CD4-positive, alpha-beta T cell (primary cell): ENCODE measurements at places on chromosomes 11 and 22.

GRCh38 chr11:82631722-82632630 is 101.7 kb downstream of the FAM181B start:
- DNase-seq, result no peak

- no peak for DNase-seq
Observed at GRCh38 chr11:86704710-86705109, 32.3 kb upstream of the ME3 start.

DNA sequence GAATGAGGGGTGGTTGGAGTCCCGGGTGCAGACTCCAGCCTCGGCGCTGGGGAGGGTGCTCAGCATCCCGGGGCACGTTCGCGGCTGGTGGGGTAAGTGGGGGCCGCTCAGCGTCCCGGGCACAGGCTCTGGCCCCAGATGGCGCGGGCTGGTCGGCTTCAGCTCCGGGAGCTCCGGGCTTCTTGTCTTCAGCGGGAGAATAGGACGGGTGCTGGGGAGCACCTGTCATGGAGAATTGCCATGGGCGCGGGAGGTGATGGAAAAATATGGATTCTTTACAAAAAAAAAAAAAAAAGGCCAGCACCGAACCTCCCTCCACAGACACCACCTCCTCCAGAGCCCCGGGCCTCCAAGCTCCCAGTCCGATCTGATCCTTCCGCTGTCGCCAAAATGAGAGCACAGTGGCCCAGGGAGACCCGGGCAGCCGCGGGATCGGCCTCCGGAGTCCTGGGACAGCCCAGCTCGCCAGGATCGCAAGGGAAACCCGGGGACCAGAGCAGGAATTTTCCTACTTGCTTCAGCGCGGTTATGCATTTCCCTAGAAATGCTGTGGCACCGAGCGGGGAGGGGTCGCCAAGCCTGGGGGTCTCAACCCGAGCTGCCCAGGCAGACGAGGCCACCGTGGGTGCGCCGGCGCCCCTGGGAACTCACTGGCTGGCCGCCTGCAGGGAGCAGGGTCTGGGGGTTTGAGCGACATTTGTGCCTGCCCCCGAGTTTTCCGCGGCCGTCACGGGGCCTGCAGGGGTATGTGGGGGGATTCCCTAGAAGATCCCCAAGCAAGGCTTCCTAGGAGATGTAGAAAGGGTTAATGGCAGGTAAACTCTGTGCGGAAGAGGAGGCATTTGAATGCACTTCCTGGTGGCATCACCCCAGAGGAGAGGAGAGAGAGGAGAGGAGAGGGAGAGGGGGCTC is 1336.9 kb downstream of the BRD1 start:
- no peak for DNase-seq

GRCh38 chr22:39094717-39095389 is 2.2 kb upstream of the APOBEC3H start:
- no peak for DNase-seq

- DNase-seq, result peak; percentile 47
Observed at GRCh38 chr22:43090130-43090789, 1.1 kb upstream of the TTLL1 start.

DNA sequence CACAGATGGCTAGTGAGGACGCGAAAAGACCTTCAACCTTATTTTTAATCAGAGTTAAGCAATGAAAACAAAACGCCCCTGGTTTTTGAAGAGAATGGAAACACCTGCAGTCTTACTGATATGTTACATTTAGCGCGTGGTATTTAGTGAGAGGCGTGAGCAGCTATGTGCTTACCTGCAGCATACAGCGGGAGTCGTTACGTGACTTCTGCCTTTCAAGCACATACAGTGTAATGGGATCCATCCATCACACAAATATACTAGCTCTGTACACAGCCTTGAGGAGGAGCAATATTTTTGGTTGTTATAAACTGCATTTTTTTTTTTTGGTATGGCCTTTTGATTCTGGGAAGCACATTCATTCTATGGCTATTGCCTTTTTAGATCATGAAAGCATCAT is 5.5 kb downstream of the KRTAP5-2 start:
- no peak for DNase-seq

DNA sequence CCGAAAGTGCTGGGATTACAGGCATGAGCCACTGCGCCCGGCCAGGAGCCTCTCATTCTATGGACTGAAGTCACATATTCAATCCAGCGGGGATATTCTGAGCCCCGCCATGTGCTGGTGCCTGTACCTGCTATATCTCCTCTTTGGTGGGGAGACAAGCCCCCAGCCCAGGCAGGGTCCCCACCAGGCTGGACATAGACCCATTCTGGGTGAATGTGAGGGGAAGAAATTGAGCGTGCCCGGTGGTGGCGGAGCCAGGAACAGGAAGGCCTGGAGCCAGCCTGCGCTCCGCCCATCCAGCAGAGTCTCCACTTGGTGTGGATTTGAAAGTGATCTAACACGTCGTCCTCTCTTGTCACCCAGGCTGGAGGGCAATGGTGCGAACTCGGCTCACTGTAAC is 38.0 kb upstream of the CSNK1E start:
- DNase-seq, result no peak

- DNase-seq, result no peak
Observed at GRCh38 chr11:63858628-63859550, 20.0 kb downstream of the MARK2 start.

- DNase-seq, result no peak
Observed at GRCh38 chr11:122241566-122241965, 125.6 kb upstream of the BLID start.

- no peak for DNase-seq
Observed at GRCh38 chr11:72475381-72475780, 41.0 kb upstream of the CLPB start.

DNA sequence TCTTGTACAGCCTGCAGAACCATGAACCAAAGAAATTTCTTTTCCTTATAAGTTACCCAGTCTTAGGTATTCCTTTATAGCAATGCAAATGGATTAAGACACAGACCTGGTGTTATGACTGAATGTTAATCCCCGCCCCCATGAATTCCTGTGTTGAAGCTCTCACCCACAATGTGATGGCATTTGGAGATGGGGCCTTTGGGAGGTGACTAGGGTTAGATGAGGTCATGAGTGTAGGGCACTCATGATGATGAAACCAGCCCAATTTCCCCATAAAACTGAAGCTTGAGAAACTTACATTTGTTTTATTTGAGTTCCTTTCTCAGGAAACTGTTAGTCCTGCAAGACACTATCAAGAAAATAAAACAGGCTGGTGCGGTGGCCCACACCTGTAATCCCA is 115.8 kb upstream of the THY1 start:
- DNase-seq, result peak; percentile 15

DNA sequence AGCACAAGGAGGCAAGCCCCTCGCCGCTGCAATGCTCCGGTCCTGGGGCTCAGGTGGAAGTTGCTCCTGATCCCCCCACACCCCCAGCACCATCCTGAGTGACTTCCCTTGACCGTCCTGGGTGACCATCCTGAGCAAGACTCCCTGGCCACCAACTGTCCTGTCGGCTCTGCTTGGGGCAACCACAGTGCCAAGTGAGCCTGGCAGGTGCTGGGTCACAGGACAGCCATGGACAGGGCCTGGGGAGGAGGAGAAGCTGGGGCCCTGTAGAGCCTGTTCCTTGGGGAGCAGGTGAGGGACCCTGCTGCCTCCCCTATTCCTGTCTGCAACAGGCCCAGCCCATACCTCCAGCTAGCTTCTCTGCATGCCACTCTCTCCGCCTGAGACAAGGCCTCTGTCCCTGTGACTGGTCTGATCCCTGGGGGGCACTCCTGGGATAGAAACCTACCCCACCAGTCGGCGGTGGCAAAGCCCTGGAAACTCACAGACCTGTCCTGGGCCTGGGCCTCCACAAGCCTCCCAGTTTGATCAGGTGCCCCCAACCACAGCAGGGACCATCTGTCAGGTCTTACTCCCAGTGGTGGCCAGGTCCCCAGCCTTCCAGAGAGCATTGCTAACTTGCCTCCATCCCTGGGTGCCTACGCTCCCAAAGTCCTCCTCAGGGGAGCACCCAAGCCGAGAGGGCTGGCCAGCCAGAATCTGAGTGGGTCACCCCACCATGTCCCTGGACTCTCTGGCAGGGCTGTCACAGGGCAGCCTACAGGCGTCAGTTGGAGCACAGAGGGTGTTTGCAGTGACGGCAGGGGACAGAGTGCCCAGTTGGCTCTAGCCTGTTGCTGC is 68.7 kb upstream of the WNT7B start:
- DNase-seq, result no peak

GRCh38 chr11:69193151-69193550 is 37.4 kb downstream of the SMIM38 start:
- no peak for DNase-seq

DNA sequence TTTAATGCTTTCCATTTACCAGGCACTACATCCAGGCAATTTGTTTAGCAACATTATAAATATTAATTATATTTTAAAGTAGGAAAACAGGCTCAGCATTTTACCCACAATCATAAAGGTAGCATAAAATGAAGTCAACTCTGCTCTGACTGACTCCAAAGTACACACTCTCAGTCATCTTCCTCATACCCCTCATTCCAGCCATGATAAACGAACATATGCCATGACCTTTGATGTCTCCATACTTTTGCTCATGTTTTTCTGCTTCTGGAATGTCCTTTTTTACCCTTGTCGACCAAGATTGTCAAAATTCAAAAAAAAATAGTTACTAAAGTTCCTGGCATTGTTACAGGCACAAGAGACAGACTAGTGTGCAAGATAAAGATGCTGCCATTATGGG is 77.7 kb upstream of the SOX6 start:
- no peak for DNase-seq

- no peak for DNase-seq
Observed at GRCh38 chr11:121961321-121961801, 154.7 kb downstream of the BLID start.

DNA sequence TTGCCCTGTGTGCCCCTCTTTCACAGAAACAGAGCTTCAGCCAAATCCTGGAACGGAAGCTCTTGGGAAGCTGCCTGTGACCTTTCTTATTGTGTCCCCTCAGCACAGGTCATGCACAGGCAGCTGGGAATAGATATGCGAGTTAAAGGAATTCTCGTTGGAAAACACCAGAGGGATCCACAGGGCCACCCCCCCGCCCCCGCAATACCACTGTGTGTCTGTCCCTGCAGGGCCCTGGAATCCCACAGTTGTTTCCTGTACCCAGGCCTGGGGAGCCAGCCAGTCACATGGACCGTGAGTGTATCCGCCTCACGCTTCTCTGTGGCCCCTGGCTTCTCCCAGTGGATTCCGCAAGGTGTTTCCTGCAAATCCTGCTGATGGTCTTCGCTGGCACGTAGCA is 29.0 kb downstream of the TIMP3 start:
- DNase-seq, result no peak

DNA sequence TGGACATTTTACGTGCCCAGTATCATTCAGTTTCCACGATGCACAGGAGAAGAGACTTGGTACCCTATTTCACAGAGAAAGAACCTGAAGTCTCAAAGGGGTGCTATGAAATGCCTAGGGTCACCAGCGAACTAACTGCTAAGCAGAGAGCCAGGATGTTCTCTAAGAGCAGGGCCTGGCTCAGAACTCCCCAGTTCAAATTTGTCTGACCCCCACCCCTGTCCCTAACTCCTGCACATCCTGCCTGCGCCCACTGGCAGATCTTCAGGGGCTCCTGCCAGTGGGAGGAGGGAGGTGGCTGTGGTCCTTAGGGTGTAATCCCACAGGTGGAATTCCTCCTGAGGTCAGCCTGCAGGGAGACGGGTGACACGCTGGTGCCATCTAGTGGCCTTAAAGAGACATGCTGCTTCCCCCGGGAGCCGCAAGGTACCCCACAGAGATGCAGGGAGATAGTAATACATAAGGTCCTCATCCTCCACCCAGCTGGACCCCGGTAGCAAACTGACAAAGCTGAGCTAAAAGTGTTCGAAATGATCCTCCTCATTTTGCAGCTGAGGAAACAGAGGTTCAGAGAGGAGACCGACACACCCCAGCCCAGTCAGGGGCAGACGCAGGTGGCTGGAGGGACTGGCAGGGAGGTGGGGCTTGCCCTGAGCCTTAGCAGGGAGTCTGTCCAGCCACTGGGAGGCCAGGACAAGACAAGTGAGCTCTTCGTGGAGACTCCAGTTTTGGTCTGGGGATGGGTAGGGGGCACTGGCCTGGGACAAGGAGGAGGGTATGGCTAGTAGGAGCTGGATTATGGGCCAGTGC is 34.1 kb downstream of the MB start:
- peak; percentile 80 for DNase-seq

DNA sequence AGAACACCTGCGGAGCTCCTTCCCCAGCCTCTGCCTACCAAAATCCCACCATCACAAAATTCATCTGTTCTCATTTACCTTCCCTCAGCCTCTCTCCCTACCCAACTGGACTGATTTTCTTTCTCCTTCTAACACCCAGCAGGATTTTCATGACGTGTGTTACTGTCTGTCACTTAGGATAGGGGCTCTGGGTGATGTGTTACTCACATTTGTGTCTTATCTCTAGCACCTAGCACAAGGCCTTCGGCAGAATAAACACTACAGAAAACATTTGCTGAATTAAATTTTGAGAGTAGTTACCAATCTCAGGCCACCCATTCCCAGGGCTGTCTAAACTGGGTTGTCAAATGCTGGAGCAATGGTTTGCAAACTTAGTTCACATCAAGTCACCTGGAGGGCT is 88.0 kb downstream of the NTM start:
- DNase-seq, result no peak

- no peak for DNase-seq
Observed at GRCh38 chr11:67700548-67701262, 26.3 kb upstream of the ALDH3B2 start.

DNA sequence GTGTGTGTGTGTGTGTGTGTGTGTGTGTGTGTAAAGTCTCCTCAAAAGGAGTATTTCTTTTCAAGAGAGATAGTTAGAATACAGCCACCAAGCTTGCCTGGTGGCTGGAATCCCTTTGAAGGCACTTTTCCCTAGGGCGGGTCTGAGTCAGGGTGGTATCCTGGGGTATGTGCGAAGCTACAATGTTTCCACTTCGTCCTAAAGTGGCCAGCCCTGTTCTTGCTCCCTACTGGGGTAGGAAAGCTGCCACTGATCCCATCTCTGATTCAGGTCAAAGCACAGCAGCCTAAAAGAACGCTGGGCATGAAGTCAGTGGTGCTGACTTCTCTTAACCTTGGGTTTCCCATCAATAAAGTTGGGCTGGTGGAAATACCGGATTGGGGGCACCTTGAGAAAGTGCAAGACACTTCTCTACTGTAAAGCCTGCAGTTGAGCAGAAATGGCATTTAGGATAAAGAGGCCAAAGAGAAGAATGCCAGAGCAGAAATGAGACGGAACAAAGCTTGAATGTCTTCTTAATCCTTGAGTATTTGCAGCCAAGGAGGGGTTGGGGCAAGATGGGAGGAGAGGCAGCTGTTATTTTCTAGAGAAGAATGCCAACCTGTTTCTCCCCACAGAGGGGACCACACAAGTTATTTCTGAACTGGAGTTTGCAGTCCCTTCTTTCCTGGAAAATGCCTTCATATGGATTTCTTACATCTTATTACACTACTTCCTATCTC is 35.3 kb downstream of the ZNRF3 start:
- DNase-seq, result no peak

DNA sequence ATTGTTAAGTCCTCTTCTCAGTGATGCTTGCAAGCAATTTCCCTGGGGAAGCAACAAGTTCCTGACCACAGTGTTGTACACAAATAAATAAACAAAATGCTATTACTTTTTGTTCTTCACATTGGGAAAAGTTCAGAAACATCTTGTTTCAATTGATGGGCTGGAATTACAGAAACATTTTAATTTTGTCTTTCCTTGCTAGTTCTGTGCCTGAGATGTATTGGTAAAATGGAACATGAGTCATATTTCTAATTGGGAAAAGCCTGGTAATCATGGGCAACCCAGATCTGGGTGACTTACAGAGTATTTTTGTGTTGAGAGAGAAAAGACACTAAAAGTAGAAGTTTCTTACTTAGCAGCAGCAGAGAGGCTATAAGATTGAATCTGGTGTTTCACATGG is 576 bp upstream of the BLID start:
- no peak for DNase-seq
